ENCODE measurements at places on chromosomes 6 and 20.

DNA sequence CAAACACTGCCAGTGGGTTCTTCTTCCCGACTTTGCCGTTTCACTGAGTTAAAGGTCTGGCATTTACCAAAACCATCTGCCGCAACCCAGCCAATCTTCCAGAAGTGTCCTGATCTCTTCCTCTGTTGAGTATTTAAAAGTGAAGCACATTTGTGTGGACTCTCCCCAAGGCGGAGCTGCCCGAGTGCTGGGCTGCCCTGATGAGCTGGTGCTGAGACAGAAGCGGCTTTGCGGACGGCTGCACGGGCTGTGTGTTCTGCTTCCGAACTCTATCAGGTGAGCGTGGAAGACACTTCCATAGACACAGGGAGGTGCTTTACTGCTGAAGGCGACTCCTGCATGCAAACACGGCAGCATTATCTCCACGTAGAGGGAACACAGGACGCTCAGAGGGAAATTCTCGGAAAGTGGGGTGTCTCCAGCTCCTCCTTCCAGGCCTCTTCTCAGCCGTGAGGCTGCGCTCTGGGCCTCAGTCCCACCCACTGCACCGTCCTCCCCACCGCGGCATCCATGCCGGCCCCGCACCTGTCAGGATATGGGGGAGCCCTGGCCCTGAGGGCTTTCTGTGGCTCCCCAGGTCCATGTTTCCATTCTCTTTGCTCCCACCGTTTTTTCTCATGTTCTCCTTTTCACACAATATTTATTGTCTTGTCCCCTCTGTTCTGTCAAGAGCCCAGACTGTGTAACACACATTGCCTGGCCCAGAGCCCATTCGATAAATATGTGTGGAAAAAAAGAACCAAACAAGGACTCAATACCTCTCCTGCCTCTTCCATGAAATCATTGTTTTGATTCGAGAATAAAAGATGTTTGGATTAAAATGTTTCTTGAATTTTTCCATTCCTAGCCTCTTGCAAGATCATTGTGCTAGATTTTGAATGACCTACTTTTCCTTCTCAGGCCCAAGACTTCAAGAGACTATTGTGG is 205.1 kb downstream of the DLL1 start:
- no peak for DNase-seq

- DNase-seq: no peak
Measured at GRCh38 chr6:53544217-53544469, 758 bp downstream of the GCLC start.

DNA sequence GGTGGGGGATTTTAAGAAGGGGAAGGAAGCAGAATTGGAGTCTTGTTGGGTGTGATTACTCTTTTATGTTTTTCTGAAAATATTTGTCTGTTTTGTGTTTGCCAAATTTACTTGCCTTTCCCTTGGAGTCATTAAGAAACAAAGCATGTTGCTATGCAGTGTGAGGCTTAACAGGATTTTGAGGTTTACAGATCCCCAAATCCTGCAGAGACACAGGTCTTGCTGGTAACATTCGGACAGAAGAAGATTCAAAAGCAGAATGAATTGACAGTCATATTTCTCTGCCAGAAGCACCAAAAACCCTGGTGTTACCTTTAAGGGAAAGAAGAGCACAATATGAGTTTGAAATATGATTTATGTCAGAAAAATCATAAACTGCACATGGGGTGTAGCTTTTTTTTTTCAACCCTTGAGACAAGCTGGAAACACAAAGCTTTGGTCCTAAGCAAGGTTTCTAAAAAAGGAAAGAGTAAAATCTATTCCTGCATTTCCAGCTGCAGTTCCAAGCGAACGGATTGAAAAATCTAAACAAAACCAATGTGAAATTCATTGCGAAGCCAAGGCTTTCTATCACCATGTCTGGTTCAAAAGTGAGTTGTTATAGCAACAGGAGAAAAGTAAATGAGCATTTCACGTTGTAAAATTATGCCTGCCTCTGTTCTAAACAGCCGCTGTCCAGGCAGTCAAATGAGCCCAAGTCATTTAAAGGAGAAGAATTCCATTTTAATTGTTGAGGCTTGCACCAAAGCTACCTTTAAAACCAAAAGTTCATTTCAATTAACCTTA is 358.9 kb upstream of the SASH1 start:
- DNase-seq: no peak

DNA sequence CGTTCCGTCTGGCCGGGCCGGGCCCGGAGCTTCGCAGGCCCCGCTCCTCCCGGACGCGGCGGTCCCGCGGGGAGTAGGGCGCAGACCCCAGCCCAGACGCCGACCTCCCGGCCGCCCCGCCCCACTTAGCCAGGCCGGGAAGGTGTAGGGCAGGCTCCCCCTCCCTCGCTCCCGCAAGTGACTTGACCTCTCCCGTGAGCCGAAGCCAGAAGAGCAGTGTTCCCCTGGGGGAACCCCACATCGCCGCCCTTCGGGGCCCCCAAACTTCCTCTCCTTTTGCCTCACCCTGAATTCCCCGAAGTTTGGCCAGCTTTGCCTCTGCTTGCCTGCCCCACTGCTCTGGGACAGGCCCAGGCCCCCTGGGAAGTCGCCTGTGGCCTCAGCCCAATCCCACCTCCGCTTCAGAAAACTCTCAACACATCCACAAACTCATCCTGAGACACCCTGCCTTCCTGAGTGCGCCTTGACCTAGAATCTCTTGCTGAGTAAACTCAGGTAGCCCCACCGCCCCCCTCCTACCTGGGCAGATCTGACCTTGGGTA is 524 bp upstream of the NOL4L start:
- no peak for DNase-seq

GRCh38 chr20:19269737-19270340 is 57.4 kb downstream of the SLC24A3 start:
- DNase-seq: no peak

DNA sequence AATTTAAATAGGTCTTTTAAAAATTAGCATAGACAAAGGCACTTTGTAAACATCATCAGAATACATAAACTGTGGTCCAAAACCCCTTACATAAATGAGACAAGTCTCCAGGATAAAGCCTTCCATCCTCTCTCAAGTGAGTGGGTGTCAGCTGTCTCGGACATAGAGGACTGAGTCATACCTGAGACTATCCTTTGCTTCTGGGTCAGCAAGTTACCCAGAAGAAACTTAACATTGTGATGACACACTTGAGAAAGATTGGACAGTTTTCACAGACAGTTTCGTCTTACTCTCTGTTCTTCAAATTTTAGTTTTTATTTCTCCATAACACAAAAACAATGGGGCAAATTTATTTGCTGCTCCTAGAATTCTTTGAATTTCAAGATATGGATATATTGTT is 838.0 kb downstream of the DHX35 start:
- no peak for DNase-seq

DNA sequence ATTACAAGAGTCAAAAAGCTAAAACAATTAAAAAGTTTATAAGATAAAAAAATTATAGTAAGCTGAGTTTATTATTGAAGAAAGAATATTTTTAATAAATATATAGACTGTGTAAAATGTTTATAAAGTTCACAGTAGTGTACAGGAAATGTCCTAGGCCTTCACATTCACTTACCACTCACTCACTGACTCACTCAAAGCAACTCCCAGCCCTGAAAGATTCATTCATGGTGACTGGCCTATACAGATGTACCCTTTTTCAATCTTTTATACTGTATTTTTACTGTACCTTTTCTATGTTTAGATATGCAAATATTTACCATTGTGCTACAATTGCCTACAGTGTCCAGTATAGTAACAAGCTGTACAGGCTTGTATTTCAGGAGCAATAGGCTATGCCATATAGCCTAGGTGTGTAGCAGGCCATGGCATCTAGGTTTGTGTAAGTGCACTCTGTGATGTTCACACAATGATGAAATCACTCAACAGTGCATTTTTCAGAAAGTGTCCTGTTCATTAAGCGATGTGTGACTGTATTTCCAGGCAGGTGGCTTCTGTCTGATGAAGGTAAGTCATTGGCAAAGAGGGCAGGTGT is 130.2 kb downstream of the BTBD3 start:
- DNase-seq: no peak

- DNase-seq: no peak
Measured at GRCh38 chr20:17856024-17856564, 112.5 kb downstream of the SNX5 start.

DNA sequence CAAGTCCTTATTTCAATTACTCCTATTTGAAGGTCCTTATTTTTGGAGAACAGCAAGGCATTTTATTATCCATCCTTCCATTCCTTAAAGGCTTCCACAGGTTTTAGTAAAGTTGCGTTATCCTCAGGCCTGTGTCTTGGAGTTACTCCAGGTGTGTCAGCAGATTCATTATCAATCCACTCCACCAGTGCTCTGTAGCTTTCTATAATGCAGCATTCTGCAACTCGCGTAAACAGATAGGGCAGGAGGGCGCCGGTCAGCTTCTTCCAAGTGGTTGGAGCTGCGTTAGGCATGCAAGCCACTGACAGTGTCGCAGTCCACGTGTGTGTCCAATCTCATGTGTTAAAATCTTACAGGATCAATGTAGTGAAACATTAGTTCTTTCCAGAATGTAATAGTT is 75.8 kb downstream of the SYTL3 start:
- DNase-seq: no peak

GRCh38 chr6:14072084-14072483 is 45.5 kb upstream of the CD83 start:
- DNase-seq: no peak

GRCh38 chr20:44212792-44213191 is 2.2 kb upstream of the OSER1 start:
- no peak for DNase-seq

DNA sequence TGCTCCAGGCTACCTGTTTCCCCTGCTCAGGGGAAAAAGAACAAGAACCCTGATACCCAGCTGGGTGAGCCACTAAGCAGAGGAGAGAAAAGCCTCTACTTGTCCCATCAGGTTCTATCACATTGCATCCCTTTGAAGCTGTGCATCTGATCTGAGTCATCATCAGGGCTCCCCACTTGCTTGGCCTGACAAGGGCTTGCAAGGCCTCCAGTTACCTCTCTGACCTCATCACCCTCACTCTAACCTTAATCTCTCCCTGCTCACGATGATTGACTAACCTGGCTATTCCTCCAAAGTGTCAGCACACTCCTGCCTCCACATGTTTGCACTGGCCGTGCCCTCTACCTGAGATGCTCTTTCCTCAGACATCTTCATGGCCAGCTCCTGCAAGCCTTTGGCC is 309.5 kb upstream of the CHD6 start:
- no peak for DNase-seq

- DNase-seq: no peak
Measured at GRCh38 chr20:64035066-64035932, 683 bp upstream of the C20orf204 start.

DNA sequence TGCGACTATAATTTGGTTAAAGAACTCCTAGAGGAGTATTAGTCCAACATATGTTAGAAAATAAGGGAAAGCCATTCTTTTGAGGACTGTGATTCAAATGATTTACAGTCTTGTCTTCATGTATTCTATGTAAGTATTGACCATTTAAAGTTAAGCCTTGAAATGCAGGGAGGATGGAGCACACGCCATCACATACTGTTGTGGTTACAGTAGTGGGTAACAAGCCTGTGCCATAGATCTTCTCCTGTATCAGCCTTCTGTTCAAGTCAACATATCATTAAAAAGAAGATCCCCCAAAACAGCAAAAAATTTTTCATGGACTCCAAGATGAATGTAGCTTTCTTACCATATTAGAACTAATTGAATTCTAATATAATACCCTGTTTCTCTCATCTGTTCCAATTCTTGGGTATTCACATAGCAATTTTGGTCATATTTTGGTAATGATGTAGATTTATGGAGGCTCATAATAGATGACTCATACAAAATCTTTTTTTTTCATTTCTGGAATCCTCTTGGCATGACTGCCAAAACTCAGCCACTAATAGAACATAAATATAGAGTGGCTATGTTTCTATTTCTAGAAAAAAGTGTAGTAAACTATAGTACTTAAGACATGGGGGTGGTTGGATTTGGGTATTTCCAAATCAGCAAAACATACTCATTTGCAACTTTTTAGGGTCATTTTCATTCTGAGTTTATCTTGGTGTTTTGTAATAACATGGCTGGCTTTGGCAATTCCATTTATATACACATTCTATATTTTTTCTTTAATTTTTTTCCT is 413.5 kb downstream of the BCKDHB start:
- DNase-seq: no peak

DNA sequence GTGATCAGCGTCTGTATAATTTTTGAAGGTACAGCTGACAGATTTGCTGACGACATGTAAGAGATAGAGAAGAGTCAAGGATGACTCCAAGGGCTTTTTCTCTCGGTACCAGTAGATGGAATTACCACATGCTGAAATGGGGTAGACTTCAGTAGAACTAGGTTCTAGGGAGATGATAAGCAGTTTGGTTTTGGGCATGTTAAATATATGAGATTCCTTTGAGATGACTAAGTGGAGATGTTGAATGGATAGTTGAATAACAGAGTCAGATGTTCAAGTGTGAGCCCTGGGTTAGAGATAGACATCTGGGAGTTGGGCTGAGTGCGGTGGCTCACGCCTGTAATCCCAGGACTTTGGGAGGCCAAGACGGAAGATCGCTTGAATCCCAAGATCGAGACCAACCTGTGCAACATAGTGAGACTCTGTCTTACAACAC is 50.0 kb downstream of the PHF20 start:
- no peak for DNase-seq

GRCh38 chr20:884983-885952 is 30.9 kb downstream of the ANGPT4 start:
- DNase-seq: no peak

DNA sequence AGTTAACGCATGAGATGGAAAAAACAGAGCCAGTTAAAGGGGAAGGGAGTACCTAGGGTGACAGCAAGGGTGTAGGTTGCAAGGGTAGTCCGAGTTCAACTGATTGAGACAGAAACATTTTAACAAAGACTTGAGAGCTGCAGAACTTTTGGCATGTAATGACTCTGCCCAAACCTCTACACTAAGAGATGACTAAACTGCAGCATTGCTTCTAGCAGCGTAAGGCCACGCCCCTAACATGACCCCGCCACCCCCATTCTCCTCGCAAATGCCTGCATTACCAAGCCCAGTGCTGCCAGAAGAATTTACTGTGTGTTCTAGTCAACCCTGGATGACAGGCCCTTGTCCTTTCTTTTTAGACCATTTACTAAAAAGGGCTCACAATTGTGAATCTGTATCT is 6.3 kb upstream of the HINT3 start:
- DNase-seq: no peak

- no peak for DNase-seq
Measured at GRCh38 chr6:150527100-150527499, 72.6 kb upstream of the PLEKHG1 start.

DNA sequence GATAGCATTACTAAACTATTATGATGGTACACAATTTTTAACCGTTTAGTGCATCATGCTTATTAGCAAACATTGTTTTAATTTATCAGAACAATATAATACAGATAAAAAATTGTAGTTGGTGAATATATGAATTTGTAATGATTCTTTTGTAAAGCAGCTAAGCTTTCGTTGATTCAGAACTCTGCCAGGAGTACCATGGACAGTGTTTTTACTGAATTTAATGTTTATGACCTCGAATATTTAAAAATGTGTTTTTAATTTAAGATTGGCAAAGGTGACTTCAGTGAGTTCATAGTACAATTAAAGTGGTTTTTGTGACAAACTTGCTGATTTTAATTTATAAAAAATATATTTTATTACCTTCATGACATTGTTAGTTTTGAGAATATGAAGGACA is 10.0 kb downstream of the AFDN start:
- no peak for DNase-seq

GRCh38 chr6:57097596-57097995 is 7.6 kb downstream of the ZNF451 start:
- no peak for DNase-seq

Measured in AML-193 (cell line).